B cell (primary cell): ENCODE measurements at places on chromosomes 7 and 10. TPM values are rescaled to one million over a fixed set of nuclear protein-coding genes. Genes with fewer than 3 reads are reported as not detected.

The CARD11 gene
- polyA plus RNA-seq, result 125 and 135 TPM in 2 replicates

The FOXI2 gene
- not detected in 2 replicates for polyA plus RNA-seq

The SPDYE1 gene
- not detected in 2 replicates for polyA plus RNA-seq

The TCAF1 gene
- polyA plus RNA-seq, result 7.1 and 8.6 TPM in 2 replicates

DNA sequence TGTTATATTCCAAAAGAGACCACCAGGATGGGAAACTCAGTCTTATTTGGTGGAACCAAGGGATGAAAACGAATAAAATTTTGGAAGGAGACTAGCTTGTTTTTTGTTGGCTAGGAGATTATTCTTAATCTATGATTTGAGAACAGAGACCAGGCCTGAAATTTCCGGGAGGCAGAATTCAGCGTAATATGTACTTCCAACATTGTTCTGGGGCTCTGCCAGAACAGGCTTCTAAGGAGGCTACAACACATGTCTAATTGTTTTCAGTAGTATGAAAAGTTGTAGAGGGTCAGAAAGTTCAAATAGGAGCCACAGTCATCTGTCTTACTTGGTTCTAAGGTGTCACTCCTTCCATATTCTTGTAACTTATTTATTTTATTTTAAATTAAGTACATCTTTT lies 1.7 kb downstream of the DDX21 start:
- peak overlapping the region; percentile 97 for H3K27ac ChIP-seq
- H3K27me3 ChIP-seq, result no peaks in the 10 kb centered on the region
- H3K4me1 ChIP-seq, result peaks cover 7% of the 10 kb centered on the region

- H3K36me3 ChIP-seq, result no peaks in the 10 kb centered on the region
- DNase-seq, result no peak
- no peak overlapping the region for H3K4me3 ChIP-seq
- H3K27ac ChIP-seq, result no peak overlapping the region
Observed at GRCh38 chr7:39547336-39547735, 18.9 kb upstream of the YAE1 start.

GRCh38 chr7:79507131-79507530 lies 53.7 kb upstream of the MAGI2 start:
- no peaks in the 10 kb centered on the region for H3K27me3 ChIP-seq
- H3K27ac ChIP-seq, result no peak overlapping the region
- no peaks in the 10 kb centered on the region for H3K36me3 ChIP-seq
- no peak overlapping the region for H3K4me3 ChIP-seq

GRCh38 chr10:6164271-6165095 lies 38.2 kb upstream of the PFKFB3 start:
- no peaks in the 10 kb centered on the region for H3K27me3 ChIP-seq
- H3K4me3 ChIP-seq, result peak overlapping the region; percentile 70
- peaks cover 7% of the 10 kb centered on the region for H3K36me3 ChIP-seq
- DNase-seq, result no peak
- H3K4me1 ChIP-seq, result peaks cover 16% of the 10 kb centered on the region
- peak overlapping the region; percentile 96 for H3K27ac ChIP-seq

DNA sequence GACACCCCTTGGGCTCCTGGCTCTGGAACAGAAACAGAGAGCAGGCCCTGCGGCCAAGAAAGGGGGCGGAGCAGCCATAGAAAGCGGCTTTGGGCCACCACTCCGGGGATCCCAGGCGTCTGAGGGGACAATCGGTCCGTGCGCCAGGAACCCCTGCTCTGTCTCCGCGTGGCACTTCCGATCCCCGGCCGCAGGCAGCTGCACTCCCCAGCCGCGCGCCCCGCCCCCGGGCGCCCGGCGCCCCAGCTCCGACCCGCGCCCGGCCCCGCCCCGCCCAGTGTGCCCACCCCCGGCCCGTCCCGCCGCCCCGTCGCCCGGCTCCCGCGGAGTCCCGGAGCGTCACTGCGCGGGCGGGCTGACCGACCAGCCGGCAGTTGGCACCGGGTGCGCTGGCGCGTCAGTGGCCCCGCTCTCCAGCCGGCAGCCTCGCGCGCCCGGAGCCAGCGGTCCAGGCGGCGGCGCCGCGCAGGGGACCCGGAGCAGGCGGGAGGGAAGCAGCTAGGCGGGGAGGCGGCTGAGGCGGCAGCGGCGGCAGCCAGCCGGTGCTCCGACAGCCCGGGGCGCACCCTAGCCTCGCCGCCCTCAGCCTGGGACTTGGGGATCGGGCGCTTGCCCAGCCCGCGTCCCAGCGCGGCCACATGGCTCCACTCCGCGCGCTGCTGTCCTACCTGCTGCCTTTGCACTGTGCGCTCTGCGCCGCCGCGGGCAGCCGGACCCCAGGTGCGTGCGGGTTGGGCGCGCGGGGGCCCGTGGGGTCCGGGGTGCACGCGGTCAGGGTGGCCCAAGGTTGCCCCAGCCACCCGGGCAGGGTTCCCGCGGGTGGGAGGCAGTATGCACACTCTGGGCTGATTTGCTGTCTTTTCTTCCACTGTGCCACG lies at the start of gene ADAMTS14:
Gene ADAMTS14 (plus strand): TSS at position 342 of the 878 bp plus-strand sequence. CDS start 297 bp downstream, at position 639.
- no peak for DNase-seq
- H3K4me3 ChIP-seq, result no peak within 1 kb of the TSS
- H3K36me3 ChIP-seq, result no peaks in the 10 kb centered on the region
- no peaks in the 10 kb centered on the region for H3K27me3 ChIP-seq

- H3K4me1 ChIP-seq, result no peaks in the 10 kb centered on the region
- H3K36me3 ChIP-seq, result peaks cover 46% of the 10 kb centered on the region
- H3K4me3 ChIP-seq, result no peak overlapping the region
- DNase-seq, result no peak
- H3K27ac ChIP-seq, result no peak overlapping the region
- H3K27me3 ChIP-seq, result no peaks in the 10 kb centered on the region
Observed at GRCh38 chr7:139249179-139249810, 18.3 kb downstream of the UBN2 start.

DNA sequence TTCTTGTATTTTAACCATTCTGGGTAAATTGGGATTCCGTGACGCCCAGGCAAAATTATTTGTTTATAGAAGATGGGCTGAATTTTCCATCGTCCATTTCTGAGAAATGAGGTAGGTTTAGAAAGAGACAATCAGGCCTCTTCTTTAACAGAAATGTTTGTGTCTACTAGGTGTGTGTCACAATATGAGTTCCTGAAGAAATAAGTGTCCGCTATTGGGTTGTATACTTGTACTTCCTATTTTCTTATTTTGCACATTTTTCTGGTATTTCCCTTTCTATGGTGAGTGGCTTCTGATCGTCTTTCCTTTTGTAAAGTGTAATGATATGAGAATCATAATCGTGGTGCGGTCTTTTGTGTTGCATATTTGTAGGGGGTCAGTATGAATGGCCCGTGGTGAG lies 83.9 kb downstream of the TCF7L2 start:
- DNase-seq, result no peak
- H3K27me3 ChIP-seq, result no peaks in the 10 kb centered on the region
- no peaks in the 10 kb centered on the region for H3K4me1 ChIP-seq
- H3K27ac ChIP-seq, result no peak overlapping the region
- H3K36me3 ChIP-seq, result no peaks in the 10 kb centered on the region

DNA sequence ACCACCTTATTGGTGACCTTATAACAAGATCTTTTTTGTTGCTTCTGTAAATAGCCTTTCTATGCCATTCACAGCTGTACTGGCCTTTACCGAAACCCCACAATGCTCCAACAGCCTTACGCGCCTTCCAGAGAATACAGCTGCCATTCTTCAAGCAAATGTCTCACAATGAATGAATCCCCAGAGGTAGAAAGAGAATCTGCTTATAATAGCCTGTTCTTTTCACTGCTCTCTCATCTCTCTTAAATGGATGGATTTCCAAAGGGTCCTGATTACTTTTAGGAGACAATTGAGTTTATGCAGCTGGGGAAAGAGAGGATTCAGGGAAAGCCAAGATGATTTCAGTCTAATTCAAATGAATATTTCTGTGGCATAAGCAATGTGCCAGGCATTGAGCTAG lies 183.1 kb upstream of the PDE1C start:
- no peak for DNase-seq
- H3K4me1 ChIP-seq, result no peaks in the 10 kb centered on the region
- H3K27ac ChIP-seq, result no peak overlapping the region
- H3K36me3 ChIP-seq, result no peaks in the 10 kb centered on the region
- no peak overlapping the region for H3K4me3 ChIP-seq

DNA sequence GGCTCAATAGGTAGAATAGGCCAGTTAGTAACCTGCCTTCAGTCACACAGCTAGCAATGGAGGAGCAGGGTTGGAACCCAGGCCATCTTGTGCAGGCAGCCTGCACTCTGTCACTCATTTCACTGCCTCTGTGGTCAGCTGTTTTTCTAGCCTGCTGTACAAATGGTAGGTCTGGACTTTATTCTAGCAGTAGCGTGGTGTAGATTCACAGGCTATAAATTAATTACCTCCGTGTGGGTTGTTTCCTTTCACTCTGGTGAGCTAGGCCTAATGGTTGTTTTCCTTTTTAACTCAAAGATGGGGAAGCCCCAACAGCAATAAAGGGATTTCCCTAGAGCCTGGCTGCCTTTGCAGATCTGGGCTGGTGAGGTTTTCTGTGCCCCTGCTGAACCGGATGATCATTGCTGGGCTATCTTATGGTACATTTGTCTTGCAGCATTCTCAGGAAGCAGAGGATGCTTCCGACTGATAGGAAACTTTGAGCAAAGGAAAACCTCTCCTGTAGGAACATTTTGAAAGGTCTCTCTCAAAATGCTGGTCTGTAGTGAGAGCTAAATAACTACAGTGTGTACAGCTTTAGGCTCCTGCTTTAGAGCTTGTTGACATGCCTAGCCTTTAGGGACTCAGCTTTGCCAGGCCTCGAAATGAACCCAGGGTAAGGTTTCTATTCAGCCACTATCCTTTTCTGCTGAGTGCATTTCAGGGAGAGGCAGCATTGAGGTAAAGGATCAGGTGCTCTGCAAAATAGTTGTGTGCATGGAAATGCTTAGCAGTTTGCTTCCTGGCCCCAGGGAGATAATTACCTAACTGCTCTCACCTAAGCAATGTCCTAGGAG lies 157.4 kb downstream of the ST7 start:
- H3K27ac ChIP-seq, result no peak overlapping the region
- H3K4me1 ChIP-seq, result peaks cover 11% of the 10 kb centered on the region
- DNase-seq, result peak; percentile 51

GRCh38 chr10:61487506-61487905 lies 34.3 kb upstream of the TMEM26 start:
- no peaks in the 10 kb centered on the region for H3K4me1 ChIP-seq
- no peaks in the 10 kb centered on the region for H3K36me3 ChIP-seq
- H3K4me3 ChIP-seq, result no peak overlapping the region
- no peaks in the 10 kb centered on the region for H3K27me3 ChIP-seq
- H3K27ac ChIP-seq, result no peak overlapping the region
- DNase-seq, result no peak

GRCh38 chr7:141217938-141218337 lies 144.1 kb downstream of the TMEM178B start:
- no peaks in the 10 kb centered on the region for H3K4me1 ChIP-seq
- H3K27me3 ChIP-seq, result no peaks in the 10 kb centered on the region
- no peak overlapping the region for H3K27ac ChIP-seq
- no peak for DNase-seq

- H3K4me3 ChIP-seq, result no peak overlapping the region
- H3K36me3 ChIP-seq, result peaks cover 7% of the 10 kb centered on the region
- peaks cover 19% of the 10 kb centered on the region for H3K4me1 ChIP-seq
- no peaks in the 10 kb centered on the region for H3K27me3 ChIP-seq
Observed at GRCh38 chr10:14508725-14509124, 178.0 kb upstream of the FRMD4A start.

DNA sequence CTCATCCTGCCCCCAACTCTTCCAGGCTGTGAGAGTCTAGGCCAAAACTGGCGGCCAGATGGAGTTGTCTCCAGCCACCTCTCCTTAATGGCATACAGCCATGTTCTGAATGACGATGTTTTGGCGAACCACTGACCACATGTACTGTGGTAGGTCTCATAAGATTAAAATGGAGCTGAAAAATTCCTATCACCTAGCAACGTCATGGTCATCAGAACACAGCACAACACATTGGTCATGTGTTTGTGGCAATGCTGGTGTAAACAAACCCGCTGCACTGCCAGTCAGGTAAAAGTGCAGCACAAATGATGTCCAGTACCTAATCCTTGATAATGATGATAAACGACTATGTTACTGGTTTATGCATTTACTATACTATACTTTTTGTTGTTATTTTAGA lies 290.0 kb upstream of the MKI67 start:
- H3K36me3 ChIP-seq, result no peaks in the 10 kb centered on the region
- no peak for DNase-seq
- no peaks in the 10 kb centered on the region for H3K27me3 ChIP-seq
- no peaks in the 10 kb centered on the region for H3K4me1 ChIP-seq

- H3K27ac ChIP-seq, result no peak overlapping the region
- no peak for DNase-seq
- H3K27me3 ChIP-seq, result no peaks in the 10 kb centered on the region
- no peaks in the 10 kb centered on the region for H3K36me3 ChIP-seq
Observed at GRCh38 chr7:113071465-113071864, 15.2 kb downstream of the GPR85 start.

GRCh38 chr10:132693676-132694075 lies 92.3 kb downstream of the NKX6-2 start:
- no peak overlapping the region for H3K4me3 ChIP-seq
- H3K27me3 ChIP-seq, result no peaks in the 10 kb centered on the region
- peaks cover 26% of the 10 kb centered on the region for H3K36me3 ChIP-seq
- no peak overlapping the region for H3K27ac ChIP-seq
- H3K4me1 ChIP-seq, result no peaks in the 10 kb centered on the region
- no peak for DNase-seq
